ENCODE measurements at places on chromosomes 16 and 17. TPM values are rescaled to one million over a fixed set of nuclear protein-coding genes. Genes with fewer than 3 reads are reported as not detected.

- H3K4me3 ChIP-seq = no peak overlapping the region
- no peak overlapping the region for H3K27ac ChIP-seq
- H3K4me1 ChIP-seq = no peaks in the 10 kb centered on the region
- no peak for DNase-seq
- no peaks in the 10 kb centered on the region for H3K27me3 ChIP-seq
Measured at GRCh38 chr16:56889206-56889605, 24.2 kb downstream of the SLC12A3 start.

GRCh38 chr17:4901648-4902344, 1.1 kb downstream of the CHRNE start:
- peaks cover 2% of the 10 kb centered on the region for H3K27me3 ChIP-seq
- DNase-seq = peak; percentile 88
- peaks cover 20% of the 10 kb centered on the region for H3K4me1 ChIP-seq
- peak overlapping the region; percentile 35 for H3K4me3 ChIP-seq

GRCh38 chr17:53950858-53951250, 128.1 kb downstream of the KIF2B start:
- no peak for DNase-seq
- H3K4me3 ChIP-seq = no peak overlapping the region
- no peaks in the 10 kb centered on the region for H3K36me3 ChIP-seq
- no peaks in the 10 kb centered on the region for H3K4me1 ChIP-seq
- no peaks in the 10 kb centered on the region for H3K27me3 ChIP-seq

- H3K27ac ChIP-seq = peak overlapping the region; percentile 73
- no peak overlapping the region for H3K4me3 ChIP-seq
- peaks cover 20% of the 10 kb centered on the region for H3K4me1 ChIP-seq
- no peaks in the 10 kb centered on the region for H3K27me3 ChIP-seq
- peaks cover 14% of the 10 kb centered on the region for H3K36me3 ChIP-seq
Measured at GRCh38 chr17:8159032-8159400, 3.7 kb downstream of the VAMP2 start.

Gene TMEM235
- polyA plus RNA-seq = not detected

Gene ABCC11
- 0.09 TPM for polyA plus RNA-seq

GRCh38 chr17:48002266-48002915, 31.5 kb downstream of the CDK5RAP3 start:
- H3K4me3 ChIP-seq = no peak overlapping the region
- H3K27ac ChIP-seq = peak overlapping the region; percentile 29
- H3K36me3 ChIP-seq = no peaks in the 10 kb centered on the region
- peaks cover 12% of the 10 kb centered on the region for H3K4me1 ChIP-seq

Gene KRTAP4-9
- not detected for polyA plus RNA-seq

Gene TRIM37
- polyA plus RNA-seq = 9.7 TPM

- H3K4me3 ChIP-seq = no peak overlapping the region
- no peaks in the 10 kb centered on the region for H3K4me1 ChIP-seq
- no peaks in the 10 kb centered on the region for H3K27me3 ChIP-seq
- H3K36me3 ChIP-seq = no peaks in the 10 kb centered on the region
- no peak for DNase-seq
Measured at GRCh38 chr17:21090902-21091618, 35.7 kb upstream of the DHRS7B start.

DNA sequence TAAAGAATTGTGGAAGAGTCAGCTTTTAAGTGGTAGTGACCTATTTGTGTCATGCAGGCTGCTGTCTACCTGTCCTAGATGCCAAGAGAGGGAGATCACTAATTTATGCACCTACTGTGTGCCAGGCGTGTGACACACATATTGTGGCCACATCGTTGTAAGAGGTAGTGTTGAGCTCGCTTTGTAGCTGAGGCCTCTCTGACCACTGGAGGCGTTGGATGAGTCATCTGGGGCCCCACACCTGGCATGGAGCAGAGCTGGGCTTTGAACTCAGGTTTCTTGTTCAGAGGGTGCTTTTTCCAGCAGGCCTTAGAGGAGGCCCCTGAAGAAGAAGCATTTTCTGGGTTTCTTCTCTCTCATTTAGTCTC, 52.3 kb upstream of the LGALS9 start:
- H3K4me3 ChIP-seq = no peak overlapping the region
- no peaks in the 10 kb centered on the region for H3K36me3 ChIP-seq
- H3K27ac ChIP-seq = peak overlapping the region; percentile 23
- H3K27me3 ChIP-seq = no peaks in the 10 kb centered on the region
- DNase-seq = no peak

GRCh38 chr16:23528644-23529310, 18.5 kb upstream of the GGA2 start:
- H3K27me3 ChIP-seq = no peaks in the 10 kb centered on the region
- DNase-seq = no peak
- H3K27ac ChIP-seq = peak overlapping the region; percentile 43

DNA sequence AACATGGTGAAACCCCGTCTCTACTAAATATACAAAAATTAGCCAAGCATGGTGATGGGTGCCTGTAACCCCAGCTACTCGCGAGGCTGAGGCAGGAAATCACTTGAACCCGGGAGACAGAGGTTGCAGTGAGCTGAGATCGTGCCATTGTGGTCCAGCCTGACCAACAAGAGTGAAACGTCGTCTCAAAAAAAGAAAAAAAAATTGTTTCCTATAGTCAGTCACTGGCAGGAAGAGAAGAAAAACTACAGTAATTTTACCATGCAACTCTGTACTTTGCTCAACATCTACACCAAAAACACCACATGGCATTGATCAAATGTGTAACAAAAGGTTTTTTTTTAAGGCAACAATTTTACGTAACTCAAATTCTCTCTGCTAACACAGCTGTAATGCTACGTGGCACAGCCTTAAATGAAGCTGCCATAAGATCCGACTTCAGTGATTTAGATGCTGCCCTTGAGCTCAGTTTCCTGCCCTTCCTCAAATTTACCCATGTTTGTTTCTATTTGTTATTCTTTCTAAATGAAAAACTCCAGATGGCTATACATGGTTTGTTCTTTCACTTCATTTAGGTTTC, 40.2 kb downstream of the CNOT1 start:
- H3K27ac ChIP-seq = no peak overlapping the region
- DNase-seq = no peak
- no peaks in the 10 kb centered on the region for H3K4me1 ChIP-seq
- H3K4me3 ChIP-seq = no peak overlapping the region
- H3K27me3 ChIP-seq = no peaks in the 10 kb centered on the region

- H3K27ac ChIP-seq = no peak overlapping the region
- H3K4me3 ChIP-seq = no peak overlapping the region
- DNase-seq = no peak
- H3K4me1 ChIP-seq = no peaks in the 10 kb centered on the region
- no peaks in the 10 kb centered on the region for H3K27me3 ChIP-seq
- peaks cover 2% of the 10 kb centered on the region for H3K36me3 ChIP-seq
Measured at GRCh38 chr17:38469875-38470274, 41.6 kb downstream of the ARHGAP23 start.
